ENCODE measurements at places on chromosomes 11 and 22. TPM values are rescaled to one million over a fixed set of nuclear protein-coding genes. Genes with fewer than 3 reads are reported as not detected.

The PGR gene
- polyA plus RNA-seq: not detected

The CALCA gene
- polyA plus RNA-seq: not detected

DNA sequence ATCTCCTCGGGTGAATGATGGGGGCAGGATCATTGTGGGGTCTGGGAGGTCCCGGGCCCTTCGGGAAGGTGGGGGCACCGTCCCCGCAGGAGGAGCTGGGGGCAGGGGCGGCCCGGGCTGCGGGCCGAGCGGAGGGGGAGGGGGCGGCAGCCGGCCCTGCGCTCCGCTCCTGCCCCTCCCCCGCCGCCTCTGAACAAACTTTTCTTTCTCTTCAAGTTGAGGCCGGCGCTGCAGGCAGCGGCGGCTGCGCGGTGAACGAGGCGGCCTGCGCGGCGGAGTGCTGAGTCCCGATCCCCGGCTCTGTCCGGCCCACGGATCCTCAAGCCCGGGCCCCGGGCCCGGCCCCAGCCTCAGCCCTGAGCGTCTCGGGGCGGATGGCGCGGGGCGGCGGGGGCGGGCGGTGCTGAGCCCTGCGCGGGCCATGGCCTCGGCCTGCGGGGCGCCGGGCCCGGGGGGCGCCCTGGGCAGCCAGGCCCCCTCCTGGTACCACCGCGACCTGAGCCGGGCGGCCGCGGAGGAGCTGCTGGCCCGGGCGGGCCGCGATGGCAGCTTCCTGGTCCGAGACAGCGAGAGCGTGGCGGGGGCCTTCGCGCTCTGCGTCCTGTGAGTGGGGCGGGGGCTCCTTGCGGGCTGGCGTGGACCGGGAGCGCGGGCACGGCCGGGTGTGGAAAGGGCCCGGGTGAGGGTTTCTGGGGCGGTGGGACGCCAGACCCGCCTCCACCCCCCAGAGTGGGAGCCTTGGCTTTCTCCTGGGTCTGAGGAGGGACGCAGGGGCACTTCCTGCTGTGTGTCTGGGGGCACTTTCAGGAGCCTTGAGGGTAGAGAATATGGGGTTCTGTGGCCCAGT, at the start of gene INPPL1:
Gene INPPL1 (plus strand): TSS at position 204 of the 847 bp plus-strand sequence. CDS start 218 bp downstream, at position 422.
- DNase-seq: no peak

GRCh38 chr11:59666969-59667368, 1.9 kb downstream of the PATL1 start:
- DNase-seq: no peak

GRCh38 chr11:102367364-102367763, 20.4 kb downstream of the BIRC2 start:
- DNase-seq: no peak

DNA sequence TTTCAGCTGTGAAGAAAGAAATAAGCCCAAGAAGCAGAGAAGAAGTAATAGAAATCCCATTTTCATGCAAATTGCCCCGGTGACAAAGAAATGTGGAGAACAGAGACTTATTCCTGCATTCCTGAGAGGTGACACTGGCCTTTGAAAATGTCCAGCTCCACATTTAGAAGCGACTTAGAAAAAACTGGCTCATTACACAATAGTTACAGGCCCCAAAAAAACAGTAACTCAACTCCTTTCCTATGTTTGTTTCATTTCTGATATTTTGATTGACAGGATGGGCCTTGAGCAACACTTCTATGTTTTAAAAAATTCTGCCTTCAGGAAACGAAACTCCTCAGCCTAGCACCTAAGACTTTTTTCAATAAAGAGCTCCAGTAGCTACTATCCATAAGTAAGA, 726.9 kb upstream of the TENM4 start:
- DNase-seq: no peak

Data from naive thymus-derived CD8-positive, alpha-beta T cell (primary cell).